ENCODE measurements at places on chromosomes 13 and 19. TPM values are rescaled to one million over a fixed set of nuclear protein-coding genes. Genes with fewer than 3 reads are reported as not detected.

DNA sequence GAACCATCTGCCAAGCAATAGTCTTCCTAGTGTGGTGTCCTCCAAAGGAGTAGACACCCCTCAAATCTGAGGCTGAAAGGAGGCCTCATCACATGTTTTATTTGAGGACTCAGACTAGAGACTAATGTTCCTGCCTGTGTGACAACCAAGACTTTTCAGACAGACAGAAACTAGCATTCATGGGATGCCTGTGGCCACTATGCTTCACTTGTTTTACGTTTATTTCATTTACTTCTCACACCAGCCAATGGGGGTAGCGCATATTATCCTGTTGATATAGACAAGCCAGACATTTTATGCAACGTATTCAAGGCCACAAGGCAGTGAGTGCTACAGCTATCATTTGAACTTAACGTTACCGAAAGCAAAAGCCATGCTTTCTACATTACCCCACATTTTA, 391.7 kb upstream of the HTR2A start:
- DNase-seq = no peak

DNA sequence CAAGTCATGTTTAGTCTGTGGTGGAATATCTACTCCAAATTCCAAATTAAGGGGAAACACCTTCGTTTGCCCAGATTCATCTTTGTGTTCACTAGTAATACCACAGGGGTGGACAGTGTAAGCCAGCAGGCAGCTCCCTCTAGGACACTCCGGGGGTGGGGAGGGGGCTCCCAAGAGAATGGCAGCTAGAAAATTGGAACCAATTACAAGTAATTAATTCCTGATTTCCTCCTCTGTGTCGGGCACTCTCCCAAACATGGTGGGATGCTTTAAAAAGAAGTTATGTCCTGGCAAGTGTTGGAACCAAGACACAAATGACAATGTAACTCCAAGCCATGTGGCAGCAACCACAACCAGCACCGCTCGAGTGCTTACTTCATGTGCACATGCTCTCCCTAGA, 5.9 kb downstream of the COL4A1 start:
- no peak for DNase-seq

DNA sequence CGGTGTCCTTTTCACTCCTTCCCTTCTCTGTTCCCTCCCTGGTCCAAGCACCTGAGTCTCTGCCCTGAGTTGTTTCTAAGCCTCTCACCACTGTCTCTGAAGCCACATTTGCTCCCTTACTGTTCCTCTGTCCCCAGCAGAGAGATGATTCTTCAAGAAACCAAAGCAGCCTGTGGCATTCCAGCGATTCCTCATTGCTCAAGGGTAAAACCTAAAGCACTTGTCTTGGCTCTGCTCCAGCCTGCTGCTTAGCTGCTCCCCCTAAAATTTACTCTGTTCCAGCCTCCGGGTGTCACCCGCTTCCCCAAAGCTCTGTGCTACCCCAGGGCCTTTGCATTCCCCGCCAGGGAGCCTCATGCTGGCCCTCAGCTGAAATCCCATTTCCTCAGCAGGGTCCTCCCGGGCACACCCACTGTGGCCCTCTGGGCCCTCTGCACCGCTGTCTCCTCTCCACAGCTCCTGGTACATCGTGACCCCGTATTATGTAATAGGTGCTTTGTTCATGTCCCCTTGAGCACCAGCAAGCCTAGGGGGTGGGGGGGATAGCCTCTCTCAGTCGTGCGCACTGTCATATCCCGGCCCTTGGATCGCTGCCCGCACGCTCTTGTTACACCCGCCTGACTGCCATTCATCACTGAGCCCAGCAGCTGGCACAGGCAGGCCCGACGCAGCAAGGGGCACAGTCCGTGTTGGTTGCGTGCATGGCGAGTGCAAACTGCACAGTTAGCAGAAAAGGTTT, 15.8 kb downstream of the TECR start:
- DNase-seq = no peak

DNA sequence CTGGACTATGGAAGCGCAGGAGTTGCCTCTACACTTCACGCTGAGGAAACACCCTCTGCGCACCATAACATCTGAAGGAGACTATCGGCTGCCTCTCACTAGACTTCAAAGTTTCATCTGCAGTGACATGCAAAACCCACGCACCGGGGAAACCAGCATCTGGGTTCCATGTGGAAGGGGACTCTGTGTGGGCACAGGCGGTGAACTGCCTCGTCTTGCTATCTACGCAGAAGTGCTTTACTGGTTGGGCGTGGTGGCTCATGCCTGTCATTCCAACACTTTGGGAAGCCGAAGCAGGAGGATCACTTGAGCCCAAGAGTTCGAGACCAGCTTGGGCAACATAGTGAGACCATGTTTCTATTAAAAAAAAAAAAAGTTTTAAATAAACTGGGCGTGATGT, 116.4 kb downstream of the STK24 start:
- no peak for DNase-seq

CABP5 gene
- total RNA-seq = not detected

DNA sequence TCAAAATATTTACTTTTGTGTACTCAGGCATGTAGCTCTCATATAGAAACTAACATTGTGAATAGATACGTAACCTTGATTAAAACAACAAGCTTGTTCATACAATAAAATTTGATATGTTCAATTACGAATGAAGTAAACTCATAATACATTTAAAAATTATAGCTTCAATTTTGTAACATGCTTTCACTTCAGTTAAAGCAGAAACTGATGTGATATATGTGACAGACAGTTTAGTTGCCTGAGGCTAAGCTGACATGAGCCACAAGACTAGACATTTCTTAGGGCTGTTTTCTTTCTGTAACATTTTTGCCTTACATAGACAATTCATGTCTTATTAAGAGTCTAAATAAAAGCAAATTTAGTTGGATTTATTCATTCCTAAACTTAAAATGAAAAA, 526.0 kb downstream of the PCDH9 start:
- no peak for DNase-seq

DNA sequence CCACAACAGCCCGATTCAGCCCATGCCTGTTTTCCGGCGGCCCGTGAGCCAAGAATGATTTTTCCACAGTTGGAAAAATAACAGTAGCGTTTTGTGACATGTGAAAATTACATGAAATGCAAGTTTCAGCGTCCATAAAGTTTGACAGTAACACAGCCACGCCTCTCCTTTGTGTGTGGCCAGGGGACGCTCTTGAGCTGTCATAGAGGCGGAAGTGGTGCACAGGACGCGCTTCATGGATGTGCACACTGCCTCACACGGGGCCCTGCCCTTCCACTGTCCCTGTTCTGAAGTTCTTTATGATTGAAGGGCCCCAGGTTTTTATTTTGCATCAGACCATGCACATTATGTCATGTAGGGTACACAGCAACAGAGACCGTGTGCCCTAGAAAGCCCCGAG, 12.4 kb upstream of the ELAVL1 start:
- DNase-seq = no peak

DNA sequence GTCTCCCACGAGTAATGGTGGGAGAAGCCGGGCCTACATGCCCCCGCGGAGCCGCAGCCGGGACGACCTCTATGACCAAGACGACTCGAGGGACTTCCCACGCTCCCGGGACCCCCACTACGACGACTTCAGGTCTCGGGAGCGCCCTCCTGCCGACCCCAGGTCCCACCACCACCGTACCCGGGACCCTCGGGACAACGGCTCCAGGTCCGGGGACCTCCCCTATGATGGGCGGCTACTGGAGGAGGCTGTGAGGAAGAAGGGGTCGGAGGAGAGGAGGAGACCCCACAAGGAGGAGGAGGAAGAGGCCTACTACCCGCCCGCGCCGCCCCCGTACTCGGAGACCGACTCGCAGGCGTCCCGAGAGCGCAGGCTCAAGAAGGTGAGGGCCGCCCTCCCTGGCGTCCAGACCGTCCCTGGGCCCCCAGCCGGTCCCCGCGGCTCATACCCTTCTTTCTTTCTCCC, 1.4 kb upstream of the USF2 start:
- no peak for DNase-seq

NLRP11 gene
- not detected for total RNA-seq

DNA sequence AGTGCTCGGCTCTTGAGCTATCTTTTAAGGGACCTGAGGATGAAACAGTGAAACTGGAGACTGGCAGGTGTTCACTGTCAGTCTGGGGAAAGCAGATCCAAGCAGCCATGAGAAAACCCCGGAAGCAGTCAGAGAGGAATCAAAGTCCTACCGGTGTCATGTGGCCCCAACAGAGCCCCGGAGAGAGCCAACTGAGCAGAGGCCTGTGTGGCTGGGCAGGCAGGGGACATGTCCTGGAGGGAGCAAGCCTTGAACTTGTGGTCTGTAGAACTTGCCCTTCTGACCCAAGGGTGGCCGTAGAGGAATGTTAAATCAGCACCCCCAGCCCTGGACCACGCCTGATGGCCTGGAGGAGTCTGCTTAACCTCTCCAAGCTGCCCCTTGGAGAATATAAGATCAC, 113.7 kb upstream of the ZNF507 start:
- DNase-seq = no peak

DNA sequence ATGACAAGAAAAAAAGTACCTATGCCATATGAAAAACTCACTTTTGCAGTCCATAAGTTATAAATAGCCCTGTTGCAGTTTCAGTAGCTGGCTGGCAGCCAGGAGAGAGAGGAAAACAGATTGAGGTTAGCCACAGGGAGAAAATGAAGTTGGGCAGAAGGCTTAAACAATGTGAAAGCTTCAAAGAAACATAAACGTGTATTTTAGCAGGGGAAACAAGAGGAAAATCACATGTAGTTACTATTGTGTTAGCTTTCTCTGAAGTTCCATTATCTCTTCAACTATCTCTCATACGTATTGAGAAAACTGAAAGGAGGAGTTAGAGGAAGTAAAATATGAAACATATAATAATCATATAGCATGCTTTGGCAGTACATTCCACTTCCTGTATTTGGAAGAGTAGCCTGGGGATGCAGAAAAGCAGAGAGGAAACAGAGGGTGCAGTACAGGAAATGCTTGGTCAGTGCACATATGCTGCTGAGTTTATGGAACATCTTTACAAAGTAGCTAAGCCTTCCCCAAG, 1551.1 kb downstream of the EFNB2 start:
- no peak for DNase-seq

ZNF229 gene
- total RNA-seq = 4.6 TPM

ZNF570 gene
- total RNA-seq = 7.7 TPM

- DNase-seq = no peak
These were observed 3.4 kb upstream of the RPS11 start for GRCh38 chr19:49492573-49493405.

GRCh38 chr13:109833071-109833470, 46.7 kb upstream of the IRS2 start:
- no peak for DNase-seq

GRCh38 chr13:111345682-111346081, 25.2 kb downstream of the TEX29 start:
- DNase-seq = no peak

GRCh38 chr13:43111559-43112400, 88.4 kb downstream of the DNAJC15 start:
- no peak for DNase-seq

- DNase-seq = no peak
These were observed 116.6 kb upstream of the RNF113B start for GRCh38 chr13:98293570-98294142.

GRCh38 chr13:67308004-67308772, 78.1 kb upstream of the PCDH9 start:
- no peak for DNase-seq

GRCh38 chr19:3857449-3858003, 11.3 kb downstream of the ZFR2 start:
- DNase-seq = no peak

DNA sequence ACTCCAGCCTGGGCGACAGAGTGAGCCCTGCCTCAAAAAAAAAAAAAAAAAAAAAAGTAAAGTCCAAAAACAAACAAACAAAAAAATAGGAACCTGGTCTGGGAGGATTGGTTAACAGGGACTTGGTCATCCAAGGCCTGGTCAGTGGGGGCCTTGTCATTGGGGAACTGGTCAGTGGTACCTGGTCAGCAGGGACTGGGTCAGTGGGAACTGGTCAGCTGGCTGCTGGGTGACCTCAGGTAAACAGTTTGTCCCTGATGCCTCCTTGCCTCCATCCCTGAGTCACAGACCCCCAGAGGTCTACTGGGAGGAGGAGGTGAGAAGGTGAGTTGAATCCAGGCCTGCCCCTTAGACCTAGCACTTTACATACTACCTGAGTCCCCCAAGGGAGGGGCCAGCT, 5.7 kb upstream of the ZNF14 start:
- DNase-seq = no peak

GJA3 gene
- total RNA-seq = 0.60 TPM

GRCh38 chr13:65830411-65831205, 1399.5 kb downstream of the PCDH9 start:
- DNase-seq = no peak

DNA sequence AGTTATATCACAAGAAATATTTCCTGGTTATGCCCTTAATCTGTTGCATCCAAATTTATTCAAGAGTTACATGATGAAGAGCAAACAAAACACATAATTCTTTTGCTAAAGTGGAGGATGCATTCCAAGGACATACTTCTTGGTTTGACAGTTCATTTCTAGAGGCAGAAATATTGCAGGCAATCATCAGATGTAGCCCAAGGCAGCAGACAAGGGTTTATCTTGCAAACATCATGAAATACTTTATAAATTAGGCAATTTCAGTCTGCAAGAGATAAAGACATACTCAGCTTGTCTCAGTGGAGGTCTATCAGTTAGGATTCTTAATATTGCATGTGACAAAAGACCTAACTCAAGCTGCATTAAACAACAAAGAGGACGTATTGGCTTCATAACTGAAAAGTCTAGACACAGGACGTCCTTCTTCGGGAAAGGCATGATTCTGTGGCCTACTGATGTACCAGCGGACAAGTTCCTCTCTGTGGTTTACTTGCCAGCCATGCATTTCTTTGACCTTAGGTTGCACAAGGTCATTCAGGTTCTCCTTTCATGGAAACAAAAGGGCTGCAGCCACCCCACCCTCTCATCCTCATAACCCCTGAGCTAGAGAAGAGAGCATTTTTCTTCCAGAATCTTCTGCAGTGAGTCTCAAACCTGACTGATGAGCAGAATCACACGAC, 204.1 kb downstream of the KATNAL1 start:
- no peak for DNase-seq

DNA sequence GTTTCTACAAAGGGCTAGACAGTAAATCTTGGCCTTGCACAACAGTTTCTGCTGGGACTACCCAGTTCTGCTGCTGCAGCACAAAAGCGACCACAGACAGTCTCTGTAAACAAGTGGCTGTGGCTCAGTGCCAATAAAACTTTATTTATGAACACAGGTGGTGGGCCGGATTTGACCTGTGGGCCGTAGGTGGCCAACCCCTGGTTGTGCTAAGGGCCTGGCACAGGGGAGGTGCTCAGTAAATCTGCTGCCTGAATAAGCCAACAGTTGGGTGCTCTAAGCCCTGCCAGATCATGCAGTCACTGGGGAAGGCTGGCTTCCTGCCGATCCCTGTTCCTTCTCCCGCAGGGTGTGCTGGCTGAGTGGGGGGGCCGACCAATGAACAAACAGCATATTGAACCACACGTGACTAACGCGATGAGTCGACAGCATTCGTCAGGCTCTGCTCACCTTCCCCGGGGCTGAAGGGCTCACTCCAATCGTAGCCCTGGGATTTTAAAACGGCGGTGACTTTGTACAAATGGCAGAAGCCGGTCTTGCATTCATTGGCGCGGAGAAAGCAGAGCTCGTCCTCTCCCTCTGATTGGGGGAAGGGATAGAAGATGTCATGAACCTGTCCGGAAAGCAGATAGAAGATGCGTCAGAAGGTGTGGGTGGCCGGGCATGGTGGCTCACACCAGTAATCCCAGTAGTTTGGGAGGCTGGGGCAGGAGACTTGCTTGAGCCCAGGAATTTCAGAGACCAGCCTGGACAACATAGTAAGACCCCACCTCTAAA, 24.3 kb upstream of the MYDGF start:
- no peak for DNase-seq
